ENCODE measurements at places on chromosomes 7 and 10.

DNA sequence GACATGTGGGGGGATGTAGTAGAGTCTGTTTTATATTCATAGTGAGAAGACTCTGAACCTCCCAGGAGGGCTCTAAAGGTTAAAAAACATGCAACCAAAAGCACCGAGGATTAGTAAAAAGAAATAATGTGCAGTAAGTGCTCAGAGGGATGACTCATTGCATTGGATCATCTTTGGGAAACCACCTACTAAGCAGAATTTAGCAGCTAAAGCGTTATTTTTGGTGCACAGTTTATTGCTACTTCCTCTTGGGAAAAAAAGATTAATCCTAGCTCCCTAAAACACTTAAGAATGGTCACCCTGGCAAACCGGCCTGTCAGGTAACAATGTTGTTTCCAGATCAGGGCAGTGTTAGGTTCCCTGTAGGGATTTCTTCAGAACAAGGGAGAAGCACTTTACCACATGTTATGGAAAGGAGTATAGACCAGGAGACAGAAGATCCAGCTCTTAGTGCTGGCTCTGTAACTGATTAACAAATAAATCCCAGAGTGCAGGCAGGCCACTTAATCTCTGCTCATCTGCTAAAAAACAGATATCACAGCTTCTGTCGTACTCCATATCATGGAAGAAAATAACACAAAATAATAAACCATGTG lies 44.8 kb upstream of the FAM133B start:
- no peak for DNase-seq

- DNase-seq, result peak; percentile 78
These were observed 514.8 kb downstream of the DNAJB6 start for GRCh38 chr7:157851501-157852067.

DNA sequence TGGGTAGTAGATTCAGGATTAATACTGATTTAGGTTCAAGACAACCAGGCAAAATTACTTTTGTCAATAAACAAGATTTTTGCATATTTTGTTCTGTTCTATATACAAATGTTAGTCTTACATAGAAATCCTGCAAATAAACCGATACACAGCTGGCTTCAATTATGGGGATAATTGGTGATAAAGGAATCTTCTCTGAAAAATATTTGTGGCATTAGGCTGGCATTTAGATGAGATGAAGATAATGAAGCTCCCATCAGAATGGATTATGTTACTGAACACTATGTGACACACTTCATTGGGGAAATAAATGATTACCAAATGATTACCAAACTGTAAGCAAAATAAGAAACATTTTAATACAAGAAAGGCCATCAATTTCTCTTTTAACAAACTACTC lies 65.8 kb downstream of the NT5C2 start:
- DNase-seq, result no peak

- no peak for DNase-seq
These were observed 517 bp downstream of the SRGN start for GRCh38 chr10:69088471-69088769.

DNA sequence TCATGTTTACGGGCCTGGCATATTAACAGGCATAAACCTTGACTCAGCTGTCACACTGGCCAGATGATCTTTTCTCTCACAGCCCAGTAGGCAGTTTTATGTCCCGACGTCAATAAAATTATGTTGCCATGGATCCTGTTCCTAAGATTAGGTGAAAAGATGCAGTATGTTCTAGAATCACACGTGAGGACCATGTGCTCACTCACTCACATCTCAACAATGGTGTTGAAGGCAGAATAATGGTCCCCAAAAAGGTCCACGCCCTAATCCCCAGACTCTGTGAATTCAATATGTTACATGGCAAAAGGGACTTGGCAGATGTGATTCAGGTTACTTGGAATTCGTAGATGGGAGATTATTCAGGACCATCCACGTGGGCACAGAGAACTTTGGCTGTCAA lies 3.5 kb downstream of the DOCK1 start:
- no peak for DNase-seq

- no peak for DNase-seq
These were observed 174.5 kb upstream of the HDAC9 start for GRCh38 chr7:18320971-18321567.

DNA sequence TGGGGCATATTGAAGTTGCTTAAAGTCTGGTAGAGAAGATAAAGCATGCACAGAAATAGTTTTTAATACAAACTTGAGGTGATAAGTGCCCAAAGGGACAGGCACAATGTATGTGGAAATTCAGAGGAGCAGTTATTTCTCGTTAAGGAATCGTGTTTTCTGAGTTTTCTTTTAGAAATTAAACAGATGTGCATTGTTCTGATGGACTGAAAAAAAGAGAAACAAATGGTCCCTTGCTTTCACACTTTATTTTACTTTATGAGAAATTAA lies 45.6 kb downstream of the CNNM2 start:
- no peak for DNase-seq

DNA sequence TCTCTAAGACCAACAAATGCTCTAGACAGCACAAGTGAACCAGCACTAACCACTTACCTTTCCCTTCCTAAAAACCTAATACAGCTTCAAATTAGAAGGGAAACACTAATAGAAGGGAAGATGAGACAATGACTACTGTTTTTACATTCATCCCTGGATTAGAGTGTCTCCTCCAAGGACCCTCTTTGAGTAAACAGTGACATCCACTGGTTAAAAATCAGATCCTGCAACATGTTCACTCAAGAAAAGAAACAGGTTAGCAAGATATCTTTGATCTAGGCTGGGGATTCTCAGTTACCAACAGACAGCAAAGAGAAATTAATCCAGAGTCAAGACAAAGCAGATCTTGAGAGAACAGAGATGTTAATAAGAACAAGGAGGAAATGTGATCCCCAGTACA lies 177.7 kb upstream of the GHITM start:
- no peak for DNase-seq

DNA sequence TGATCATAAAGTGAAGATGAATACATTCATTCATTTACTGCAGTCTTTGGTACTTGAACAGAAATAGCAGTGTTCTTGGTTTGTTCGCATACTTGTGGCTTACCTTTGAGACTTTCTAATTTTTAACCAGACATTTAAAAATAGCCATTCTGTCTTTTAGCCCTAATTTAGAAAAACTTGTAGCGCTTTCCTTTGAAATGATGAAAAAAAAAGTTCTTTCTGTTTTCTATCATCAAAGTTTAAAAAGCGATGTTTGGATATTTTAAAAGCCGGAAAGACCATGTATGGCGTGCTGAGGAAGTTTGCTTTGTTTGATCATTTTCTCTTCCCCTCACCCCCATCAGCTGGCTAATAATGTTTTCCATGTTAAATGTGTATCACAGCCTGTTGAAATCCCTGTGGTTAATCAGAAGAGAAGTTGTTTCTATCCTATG lies 116.3 kb downstream of the CUX1 start:
- no peak for DNase-seq

DNA sequence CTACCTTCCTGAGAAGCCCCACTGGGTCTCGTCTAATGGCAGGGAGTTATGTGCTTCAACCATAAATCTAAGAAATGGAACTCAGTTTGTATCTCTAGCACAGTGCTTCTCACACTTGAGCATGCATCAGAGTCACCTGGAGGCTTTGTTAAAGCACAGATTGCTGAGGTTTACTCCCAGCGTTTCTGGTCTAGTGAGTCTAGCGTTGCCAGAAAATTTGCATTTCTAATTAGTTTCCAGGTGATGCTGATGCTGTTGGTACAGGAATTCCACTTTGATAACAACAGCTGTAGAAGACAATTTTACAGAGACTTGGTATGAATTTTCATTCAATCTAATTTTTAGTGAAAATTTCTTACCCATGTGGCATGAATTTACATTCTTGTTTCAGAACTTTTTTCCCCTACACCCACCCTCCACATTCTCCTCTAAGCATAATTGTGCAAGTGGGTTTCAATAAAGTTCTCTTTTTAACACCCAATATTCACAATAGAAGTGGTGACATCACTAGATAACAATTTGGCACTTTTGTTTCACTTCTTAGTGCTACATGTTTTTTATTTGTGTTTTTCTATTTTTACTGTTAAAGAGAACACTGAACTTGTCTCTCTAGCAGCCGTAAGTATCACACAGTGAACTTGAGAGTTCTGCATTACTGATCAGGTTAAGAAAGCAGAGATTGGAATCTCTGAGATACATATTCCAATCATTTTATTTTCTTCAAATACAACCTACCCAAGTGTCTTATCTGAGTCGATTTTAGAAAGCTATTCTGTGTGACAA lies 48.4 kb upstream of the BET1 start:
- no peak for DNase-seq

DNA sequence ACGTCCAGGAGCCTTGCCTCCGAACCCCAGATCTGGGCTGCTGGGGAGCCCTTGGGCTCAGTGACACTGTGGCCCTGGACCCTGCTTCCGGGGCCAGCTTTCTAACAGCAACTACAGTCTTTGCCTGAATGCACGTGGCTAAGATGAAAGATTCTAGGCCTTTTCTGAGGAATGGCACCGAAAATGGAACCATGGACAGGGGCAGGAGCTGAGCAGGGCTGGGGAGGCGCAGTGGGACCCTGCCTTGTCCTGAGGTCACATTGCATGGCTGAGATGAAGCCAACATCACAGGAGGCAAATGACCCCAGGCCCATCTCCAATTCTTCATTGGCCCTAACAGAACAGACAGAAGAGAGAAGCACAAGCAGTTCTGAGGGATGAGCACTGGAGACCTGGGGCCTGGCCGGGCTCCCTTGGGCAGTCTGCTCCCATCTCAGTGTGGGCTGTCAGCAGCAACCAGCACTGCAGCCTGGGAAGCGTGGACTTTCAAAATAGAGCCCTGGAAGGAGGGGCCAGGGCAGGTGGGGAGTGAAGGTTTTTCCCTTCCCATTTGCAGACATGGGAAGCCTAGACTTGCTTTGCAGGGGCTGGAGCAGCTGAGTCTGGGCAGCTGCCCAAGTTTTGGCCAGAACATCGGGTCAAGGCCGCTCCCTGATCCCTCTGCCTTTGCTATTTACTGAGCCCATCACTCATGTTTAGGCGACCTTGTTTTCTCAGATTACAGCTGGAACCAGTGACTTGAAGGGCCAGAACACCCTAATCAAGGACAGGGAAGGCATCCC lies 114.4 kb upstream of the TCERG1L start:
- no peak for DNase-seq

DNA sequence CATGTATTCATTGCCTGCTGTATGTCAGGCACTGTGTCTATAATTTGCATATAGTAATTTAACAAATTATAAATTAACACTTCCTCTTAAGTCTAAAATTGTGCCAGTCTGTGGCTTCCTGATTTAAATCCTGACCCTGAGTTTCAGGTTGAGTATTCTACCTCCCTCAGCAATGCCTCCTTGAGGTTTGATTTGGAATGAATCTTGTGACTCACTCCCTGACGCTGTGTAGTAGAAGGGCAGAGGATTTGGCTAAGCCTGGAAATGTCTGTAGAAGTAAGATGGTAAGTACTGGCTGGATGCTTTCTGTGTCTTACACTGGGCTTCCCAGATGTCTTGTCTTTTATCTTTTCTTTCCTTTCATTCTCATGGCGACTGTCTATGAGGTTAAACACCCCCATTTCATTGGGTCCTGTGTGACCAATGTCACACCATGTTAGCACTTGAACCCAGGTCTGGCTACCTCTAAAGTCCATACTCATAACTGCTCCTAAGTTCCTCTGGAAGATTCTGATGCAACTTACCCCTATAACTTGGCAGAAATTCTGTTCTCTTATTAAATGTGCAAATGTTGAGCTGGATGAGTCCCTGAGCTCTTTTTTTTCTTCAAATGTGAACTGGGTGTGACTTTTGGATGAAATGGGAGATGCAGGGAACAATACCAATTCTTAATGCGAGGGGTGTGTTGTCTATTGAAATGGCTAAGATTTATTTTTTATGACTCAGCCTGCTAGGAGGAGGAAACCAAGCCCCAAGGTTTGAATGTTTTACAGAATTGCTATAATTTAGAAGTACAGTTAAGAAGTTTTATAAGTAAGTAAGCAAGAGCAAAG lies 48.5 kb downstream of the PLCE1 start:
- DNase-seq, result no peak

GRCh38 chr10:132606536-132607316 lies 69.1 kb downstream of the INPP5A start:
- no peak for DNase-seq

GRCh38 chr7:138843632-138844580 lies 45.9 kb upstream of the ATP6V0A4 start:
- DNase-seq, result no peak

DNA sequence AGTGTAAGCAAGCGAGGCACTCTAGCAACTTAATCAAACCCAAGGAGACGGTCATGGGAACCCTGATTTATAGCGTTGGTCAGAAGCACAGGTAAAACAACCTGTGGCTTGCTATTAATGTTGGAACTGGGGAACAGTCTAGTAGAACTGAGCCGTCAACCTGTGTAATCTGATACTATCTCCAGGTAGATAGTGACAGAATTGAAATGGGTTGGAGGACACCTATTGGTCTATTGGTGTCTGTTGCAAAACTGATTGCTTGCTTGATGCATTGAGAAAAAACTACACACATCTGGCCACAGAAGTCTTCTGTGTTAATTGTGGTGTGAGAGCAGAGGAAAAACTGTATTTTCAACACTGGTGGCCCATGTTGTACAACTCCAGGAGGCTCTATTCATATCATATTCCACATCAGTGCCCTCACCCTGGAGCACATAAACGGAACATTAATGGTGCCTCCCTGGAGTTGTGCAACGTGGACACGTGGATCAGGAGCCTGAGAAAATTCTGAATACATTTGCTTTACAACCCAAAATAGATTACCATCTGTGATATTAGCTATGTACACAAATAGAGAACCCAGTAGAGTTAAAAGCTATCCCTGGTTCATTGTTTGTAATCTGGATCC lies 112.2 kb downstream of the MYO3A start:
- DNase-seq, result no peak

- DNase-seq, result no peak
These were observed 24.2 kb downstream of the MGMT start for GRCh38 chr10:129491123-129491734.

DNA sequence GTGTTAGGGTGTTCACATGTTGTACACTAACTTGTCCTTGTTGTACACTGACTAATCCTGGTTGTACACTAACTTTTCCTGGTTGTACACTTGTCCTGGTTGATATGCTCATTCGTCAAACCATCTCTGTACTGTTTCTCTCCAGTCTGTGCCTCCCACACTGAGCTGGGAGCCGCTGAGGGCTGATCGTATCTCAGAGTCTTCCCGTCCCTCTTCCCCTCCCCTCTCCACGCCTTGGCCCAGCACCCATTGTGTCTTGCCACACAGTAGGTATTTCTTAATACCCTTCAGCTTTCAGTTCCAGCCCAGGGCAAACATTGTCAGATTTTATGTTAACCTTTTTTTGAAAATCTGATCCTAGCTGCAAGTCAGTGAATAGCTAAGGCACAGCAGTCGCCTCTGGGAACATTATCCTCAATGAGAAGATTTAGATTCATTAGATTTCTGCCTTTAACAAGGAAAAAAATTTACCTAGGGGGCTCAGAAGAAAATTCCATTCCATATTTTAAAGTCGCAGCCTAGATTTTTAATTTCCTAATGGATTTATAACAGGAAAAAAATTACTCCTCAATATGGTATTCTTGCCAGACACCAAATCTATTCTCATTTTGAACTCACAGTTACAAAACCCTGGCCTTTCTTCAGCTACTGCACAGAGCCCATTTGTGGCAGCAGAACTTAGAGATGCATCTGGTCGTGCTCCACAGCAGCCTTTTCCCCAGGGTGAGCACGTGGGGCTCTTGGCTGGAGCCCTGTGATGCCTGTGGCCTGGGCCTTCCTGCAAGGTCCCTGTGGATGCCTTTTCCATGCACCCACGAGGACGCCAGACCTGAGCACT lies 33.0 kb upstream of the CHST15 start:
- DNase-seq, result no peak

Data from activated CD4-positive, alpha-beta T cell treated with anti-CD3 and anti-CD28 coated beads, Interleukin-2, amount 50 U/mL, for 48 hours (primary cell).